ENCODE measurements at places on chromosomes 4 and X.

- DNase-seq, result no peak
- H3K27ac ChIP-seq, result no peak overlapping the region
- H3K36me3 ChIP-seq, result peaks cover 43% of the 10 kb centered on the region
- H3K27me3 ChIP-seq, result no peaks in the 10 kb centered on the region
- H3K4me1 ChIP-seq, result peaks cover 14% of the 10 kb centered on the region
Observed at GRCh38 chrX:16589826-16590225, 60.1 kb upstream of the S100G start.

- H3K27me3 ChIP-seq, result peaks cover 23% of the 10 kb centered on the region
- peaks cover 14% of the 10 kb centered on the region for H3K4me1 ChIP-seq
- DNase-seq, result no peak
- H3K36me3 ChIP-seq, result no peaks in the 10 kb centered on the region
- H3K4me3 ChIP-seq, result no peak overlapping the region
- no peak overlapping the region for H3K27ac ChIP-seq
Observed at GRCh38 chr4:77538144-77538543, 67.5 kb upstream of the CXCL13 start.

GRCh38 chr4:184729946-184730345 lies 4.0 kb downstream of the CENPU start:
- H3K36me3 ChIP-seq, result no peaks in the 10 kb centered on the region
- H3K4me3 ChIP-seq, result no peak overlapping the region
- no peak for DNase-seq
- no peak overlapping the region for H3K27ac ChIP-seq
- no peaks in the 10 kb centered on the region for H3K27me3 ChIP-seq

DNA sequence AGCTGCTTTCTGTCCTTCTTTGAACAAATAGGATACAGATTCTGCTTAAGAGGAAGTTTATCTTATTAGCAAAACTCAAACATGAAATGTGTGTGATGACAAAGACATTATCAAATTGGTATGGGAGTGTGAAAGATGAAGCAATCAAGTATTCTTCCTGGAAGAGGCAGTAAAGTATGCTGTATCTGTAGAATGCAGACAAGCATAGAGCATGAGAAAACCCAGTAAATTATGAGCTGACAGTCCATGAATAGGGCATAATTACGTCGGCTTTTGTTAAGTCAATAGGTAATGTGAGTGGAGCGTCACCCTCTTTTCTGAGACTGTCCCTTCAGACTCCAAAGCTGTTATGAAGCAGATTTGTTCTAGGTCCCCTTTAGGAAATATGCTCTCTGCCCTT lies 458.6 kb upstream of the NWD2 start:
- H3K4me1 ChIP-seq, result no peaks in the 10 kb centered on the region
- no peaks in the 10 kb centered on the region for H3K36me3 ChIP-seq
- H3K27ac ChIP-seq, result no peak overlapping the region
- no peak for DNase-seq
- H3K4me3 ChIP-seq, result no peak overlapping the region

GRCh38 chr4:48187813-48188212 lies 53.8 kb upstream of the TXK start:
- H3K27me3 ChIP-seq, result peaks cover 26% of the 10 kb centered on the region
- H3K27ac ChIP-seq, result no peak overlapping the region
- H3K4me1 ChIP-seq, result peaks cover 3% of the 10 kb centered on the region
- no peak overlapping the region for H3K4me3 ChIP-seq
- no peak for DNase-seq

DNA sequence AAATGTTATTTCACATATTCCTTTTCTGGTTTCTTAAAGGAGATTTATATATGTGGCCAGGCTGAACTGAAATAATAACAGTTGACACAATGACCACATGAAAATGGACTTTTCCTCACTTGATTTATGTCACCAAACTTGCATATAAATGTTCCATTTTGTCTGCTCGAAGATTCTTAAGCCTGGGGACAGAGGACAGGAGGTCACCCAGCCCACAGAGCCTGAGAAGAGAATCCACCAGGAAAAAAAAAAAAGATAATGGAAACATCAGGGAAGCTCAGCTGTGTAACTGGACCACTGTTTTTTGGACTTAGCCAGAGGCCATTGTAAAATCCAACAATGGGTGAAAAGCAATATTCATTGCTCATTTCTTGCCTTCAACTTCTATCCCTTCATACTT lies 359.0 kb upstream of the FGF16 start:
- peak overlapping the region; percentile 67 for H3K27ac ChIP-seq

GRCh38 chr4:168134651-168135050 lies 42.3 kb downstream of the ANXA10 start:
- H3K27me3 ChIP-seq, result peaks cover 37% of the 10 kb centered on the region
- DNase-seq, result no peak
- no peak overlapping the region for H3K4me3 ChIP-seq
- H3K4me1 ChIP-seq, result peaks cover 9% of the 10 kb centered on the region
- H3K36me3 ChIP-seq, result no peaks in the 10 kb centered on the region
- H3K27ac ChIP-seq, result no peak overlapping the region

- H3K4me1 ChIP-seq, result peaks cover 2% of the 10 kb centered on the region
- no peaks in the 10 kb centered on the region for H3K27me3 ChIP-seq
- no peaks in the 10 kb centered on the region for H3K36me3 ChIP-seq
- no peak overlapping the region for H3K4me3 ChIP-seq
- H3K27ac ChIP-seq, result no peak overlapping the region
Observed at GRCh38 chrX:72115380-72115779, 16.3 kb downstream of the RTL5 start.

- H3K4me3 ChIP-seq, result no peak overlapping the region
- no peaks in the 10 kb centered on the region for H3K36me3 ChIP-seq
- no peaks in the 10 kb centered on the region for H3K4me1 ChIP-seq
- DNase-seq, result no peak
- no peaks in the 10 kb centered on the region for H3K27me3 ChIP-seq
- H3K27ac ChIP-seq, result no peak overlapping the region
Observed at GRCh38 chrX:129613596-129613995, 41.2 kb downstream of the APLN start.

GRCh38 chrX:126338916-126339315 lies 172.8 kb upstream of the DCAF12L2 start:
- H3K4me1 ChIP-seq, result no peaks in the 10 kb centered on the region
- no peaks in the 10 kb centered on the region for H3K27me3 ChIP-seq
- DNase-seq, result no peak

DNA sequence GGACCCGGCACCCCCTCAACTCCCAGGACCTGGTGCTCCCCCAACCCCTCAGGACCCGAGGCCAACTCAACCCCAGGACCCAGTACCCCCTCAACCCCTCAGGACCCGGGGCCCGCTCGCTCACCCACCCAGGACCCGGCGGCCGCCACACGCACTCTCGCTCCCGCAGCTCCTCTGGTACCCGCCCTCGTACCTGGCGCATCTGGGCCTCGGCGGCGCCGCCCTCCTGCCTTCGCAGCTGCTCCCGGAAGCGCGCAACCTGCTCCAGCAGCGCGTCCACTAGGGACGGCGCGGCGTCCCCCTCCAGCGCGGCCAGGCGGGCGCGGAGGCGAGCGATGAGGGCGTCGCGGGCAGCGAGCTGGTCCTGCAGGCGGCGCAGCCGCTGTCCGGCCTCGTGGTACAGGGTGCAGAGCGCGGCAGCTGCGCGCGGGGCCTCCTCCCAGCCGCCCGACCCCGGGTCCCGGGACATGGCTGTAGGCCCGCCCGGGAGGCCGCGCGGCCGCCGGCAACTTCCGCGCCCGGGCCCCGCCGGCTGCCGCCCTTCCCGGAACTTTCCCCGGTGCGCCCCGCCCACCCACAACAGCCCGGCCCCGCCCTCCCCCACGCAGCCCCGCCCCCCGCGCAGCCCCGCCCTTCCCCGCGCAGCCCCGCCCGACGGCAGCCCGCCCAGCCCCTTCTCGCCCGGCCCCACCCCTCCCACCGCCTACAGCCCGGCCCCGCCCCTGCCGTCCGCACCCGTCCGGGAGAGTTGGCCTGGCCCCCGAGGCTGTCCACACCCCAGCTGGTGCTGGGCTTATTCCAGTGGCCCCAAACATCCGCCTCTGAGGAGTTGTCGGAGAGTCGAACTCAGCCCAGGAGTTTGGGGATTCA lies at the start of gene TNIP2:
Gene TNIP2 (minus strand): TSS at position 516 of the 870 bp plus-strand sequence. CDS start 47 bp downstream, at position 469.
- peak within 1 kb of the TSS; percentile 47 for H3K27ac ChIP-seq
- peak within 1 kb of the TSS; percentile 68 for H3K4me3 ChIP-seq
- no peaks in the 10 kb centered on the region for H3K36me3 ChIP-seq
- DNase-seq, result peak; percentile 93
- no peaks in the 10 kb centered on the region for H3K27me3 ChIP-seq

DNA sequence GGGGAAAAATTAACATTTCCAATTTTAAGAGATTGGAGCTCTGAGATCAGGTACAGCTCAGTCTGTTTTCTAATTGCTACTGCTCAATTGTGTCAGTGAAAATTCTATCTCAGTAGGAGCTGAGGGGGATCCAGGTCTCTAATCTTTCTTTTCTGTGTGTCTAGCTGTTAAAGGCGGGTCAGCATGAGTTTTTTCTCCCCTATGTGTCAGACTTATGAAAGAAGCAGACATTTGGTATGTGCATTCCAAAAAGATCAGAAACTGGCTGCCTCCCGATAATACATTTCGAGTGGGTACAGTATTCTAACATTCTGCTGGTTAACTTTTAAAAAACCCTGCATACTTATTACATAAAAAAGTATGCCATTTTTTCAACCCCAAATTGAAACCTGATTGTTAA lies 72.4 kb downstream of the PCDH7 start:
- peaks cover 33% of the 10 kb centered on the region for H3K4me1 ChIP-seq
- H3K27me3 ChIP-seq, result no peaks in the 10 kb centered on the region
- no peak overlapping the region for H3K27ac ChIP-seq
- H3K4me3 ChIP-seq, result no peak overlapping the region
- DNase-seq, result no peak

DNA sequence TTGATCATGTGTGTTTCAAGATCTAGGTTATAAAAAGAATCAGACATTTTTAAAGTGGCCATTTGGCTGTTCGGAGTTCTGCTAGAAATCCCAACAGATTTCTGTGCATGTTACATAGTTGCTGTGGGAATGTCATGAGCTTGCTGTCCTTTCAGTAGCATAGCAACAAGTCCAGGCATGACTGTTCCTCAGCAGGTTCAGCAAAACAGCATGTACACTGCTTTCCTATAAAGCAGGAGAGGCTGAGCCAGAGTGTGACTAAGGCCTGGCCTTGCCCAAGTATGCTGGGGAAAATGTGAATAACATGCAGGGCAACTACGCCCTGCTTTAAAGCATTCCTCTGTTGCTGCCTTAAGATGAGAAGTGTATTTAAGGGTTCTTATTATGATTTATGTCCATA lies 217.1 kb upstream of the SMIM31 start:
- H3K36me3 ChIP-seq, result no peaks in the 10 kb centered on the region
- DNase-seq, result no peak
- H3K27me3 ChIP-seq, result no peaks in the 10 kb centered on the region
- H3K4me1 ChIP-seq, result peaks cover 19% of the 10 kb centered on the region

- peak overlapping the region; percentile 20 for H3K27ac ChIP-seq
- no peak overlapping the region for H3K4me3 ChIP-seq
- H3K27me3 ChIP-seq, result no peaks in the 10 kb centered on the region
- H3K36me3 ChIP-seq, result no peaks in the 10 kb centered on the region
Observed at GRCh38 chrX:14927401-14927800, 54.2 kb downstream of the MOSPD2 start.

GRCh38 chrX:120741452-120741851 lies 111.6 kb upstream of the C1GALT1C1 start:
- H3K27ac ChIP-seq, result no peak overlapping the region
- H3K4me3 ChIP-seq, result no peak overlapping the region
- no peak for DNase-seq
- H3K4me1 ChIP-seq, result peaks cover 30% of the 10 kb centered on the region
- no peaks in the 10 kb centered on the region for H3K36me3 ChIP-seq
